ENCODE measurements at places on chromosomes 4 and X.

DNA sequence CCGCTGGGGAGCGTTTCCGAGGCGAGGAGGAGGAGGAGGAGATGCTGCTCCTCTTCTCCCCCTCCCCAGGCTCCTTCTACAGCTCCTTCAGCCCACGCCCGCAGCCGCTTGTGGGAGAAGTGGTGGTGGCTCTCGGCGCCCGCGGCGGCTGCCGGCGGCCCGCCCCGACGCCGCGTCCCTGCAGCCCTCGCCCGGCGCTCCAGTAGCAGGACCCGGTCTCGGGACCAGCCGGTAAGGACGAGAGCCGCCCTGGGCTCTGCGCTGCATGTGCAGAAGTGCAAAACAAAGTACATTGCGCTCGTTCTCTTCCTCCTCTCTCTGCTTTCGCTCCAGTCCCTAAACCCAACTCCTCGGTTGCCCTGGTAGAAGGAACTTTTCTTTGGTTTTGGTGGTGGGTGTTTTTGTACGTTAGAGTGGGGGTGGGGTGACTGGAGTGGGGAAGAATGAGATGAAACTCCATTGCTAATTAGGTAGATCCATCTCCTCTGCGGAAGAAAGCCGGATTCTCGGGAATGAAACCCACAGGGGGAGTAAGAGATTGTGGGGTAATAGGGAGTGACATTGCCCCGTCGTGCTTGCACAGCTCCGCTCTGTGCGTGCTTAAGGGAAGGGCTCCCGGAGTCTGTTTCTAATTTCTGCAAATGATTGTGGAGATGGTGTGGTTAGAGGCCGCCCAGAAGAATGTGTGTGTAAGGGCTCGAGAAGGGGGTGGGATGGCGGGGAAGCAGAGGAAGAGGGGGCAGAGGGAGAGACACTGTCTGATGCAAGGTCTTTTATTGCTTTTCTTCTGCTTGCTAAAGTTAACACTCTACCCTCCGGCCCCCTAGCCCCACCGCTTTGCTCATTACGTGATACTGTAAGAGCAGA, 677 bp downstream of the PTPN13 start:
- DNase-seq: peak; percentile 65

GRCh38 chr4:3397128-3397527, 44.6 kb upstream of the HGFAC start:
- no peak for DNase-seq

DNA sequence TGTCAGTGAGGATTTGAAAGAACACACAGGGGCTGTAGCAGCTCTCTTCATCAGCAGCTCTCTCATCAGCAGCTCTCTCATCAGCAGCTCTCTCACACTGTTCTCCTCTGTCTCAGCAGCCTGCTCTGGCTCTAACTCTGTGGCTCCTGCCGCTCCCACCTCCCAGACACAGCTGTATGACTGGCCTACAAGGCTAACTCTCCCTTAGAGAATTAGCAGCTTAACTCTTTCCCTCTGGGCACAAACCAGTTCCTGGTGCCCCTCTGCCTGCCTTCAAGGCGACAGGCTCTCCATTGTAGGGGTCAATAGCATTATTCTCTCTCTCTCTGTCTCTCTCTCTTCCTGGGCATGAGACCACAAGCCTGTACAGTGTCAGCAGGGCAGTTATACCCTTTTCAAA, 385.6 kb upstream of the PCDH10 start:
- no peak for DNase-seq

GRCh38 chr4:109052821-109053220, 249.6 kb downstream of the COL25A1 start:
- DNase-seq: no peak

GRCh38 chr4:120158841-120159463, 92.3 kb upstream of the MAD2L1 start:
- no peak for DNase-seq

DNA sequence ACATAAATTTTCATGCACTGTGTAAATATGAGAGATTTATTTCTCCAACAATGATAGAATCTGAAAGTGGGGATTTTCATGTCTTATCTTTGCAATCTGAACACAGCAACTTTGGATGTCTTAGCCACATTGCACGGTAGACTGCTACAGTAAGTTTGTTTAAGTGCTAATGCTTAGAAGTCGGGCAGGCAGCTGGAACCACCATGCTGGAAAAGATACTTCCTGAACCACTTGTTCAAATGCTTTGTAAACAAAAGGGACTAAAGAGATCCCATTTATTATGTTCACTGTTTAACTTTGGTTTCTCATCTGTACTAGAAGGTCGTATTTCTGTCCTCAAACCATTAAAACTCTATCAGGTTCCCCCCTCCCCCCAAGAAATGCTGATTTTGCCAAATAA, 555.9 kb upstream of the DIPK2B start:
- DNase-seq: no peak

GRCh38 chr4:114209584-114209983, 230.1 kb upstream of the ARSJ start:
- DNase-seq: no peak

GRCh38 chr4:158656439-158656838, 15.2 kb downstream of the C4orf46 start:
- no peak for DNase-seq

GRCh38 chr4:141899541-141899940, 263.2 kb downstream of the IL15 start:
- DNase-seq: no peak

DNA sequence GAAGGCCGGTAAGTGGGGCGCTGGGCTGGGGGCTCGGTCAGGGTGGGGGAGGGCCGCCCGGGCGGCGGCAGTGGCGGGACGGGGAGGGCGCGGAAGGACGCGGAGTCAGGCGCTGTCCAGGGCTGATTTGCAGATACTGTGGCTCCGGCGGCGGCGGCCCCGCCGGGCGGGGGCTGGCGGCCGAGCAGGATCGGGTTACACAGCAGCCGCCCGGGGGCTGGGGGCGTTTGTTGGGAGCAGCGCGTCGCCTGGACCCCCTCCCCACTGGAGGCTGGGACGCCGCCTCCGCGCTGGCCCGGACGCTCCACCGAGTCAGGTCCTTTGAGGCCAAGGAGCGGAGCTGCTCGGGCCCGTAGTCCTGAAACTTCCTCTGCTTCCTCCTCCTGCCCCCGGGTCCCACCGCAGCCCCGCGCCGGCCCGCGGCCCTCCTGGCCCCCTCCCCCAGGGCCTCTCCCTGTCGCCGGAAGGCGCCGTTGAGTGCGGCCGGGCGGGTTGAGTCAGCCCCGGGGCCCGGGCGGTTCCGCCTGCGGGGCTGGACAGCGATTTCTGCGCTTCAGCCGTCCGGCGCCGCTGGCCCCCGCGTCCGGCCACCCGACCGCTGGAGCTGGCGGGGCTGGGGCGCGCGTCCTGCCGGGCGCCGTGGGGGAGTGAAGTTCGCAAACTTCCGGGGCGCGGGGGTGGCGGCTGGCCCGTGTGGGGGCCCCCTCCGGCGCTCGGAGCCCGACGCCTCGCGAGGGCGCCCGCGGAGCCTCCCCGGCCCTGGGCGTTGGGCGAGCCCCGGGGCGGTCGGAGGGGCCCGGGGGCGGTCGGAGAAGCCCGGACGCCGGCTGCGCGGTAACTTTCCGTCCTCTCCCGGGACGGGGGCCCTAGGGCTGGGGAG, 746 bp downstream of the REST start:
- DNase-seq: peak; percentile 55

GRCh38 chr4:170623899-170624298, 534.1 kb upstream of the AADAT start:
- peak; percentile 1 for DNase-seq

GRCh38 chrX:68843992-68844391, 15.2 kb downstream of the EFNB1 start:
- peak; percentile 34 for DNase-seq

- no peak for DNase-seq
Measured at GRCh38 chrX:1239681-1240142, 27.3 kb upstream of the CRLF2 start.

DNA sequence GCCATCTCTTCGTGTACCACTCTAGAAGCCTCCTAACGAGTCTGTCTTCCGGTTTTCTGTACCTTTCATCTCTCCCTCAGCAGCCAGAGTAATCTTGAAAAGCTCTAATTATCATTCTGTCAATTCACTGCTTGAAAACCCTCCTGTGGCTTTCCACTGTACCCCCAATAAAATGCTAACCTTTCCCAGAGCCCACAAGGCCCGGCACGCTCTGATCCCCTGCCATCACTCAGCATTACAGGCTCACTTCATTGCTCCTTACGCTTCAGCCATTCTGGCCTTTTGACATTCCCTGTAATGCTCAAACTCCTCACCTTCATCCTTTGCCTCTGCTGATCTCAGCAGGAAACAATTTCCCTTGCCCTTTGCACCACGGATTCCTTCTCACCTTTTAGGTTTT, 112.9 kb downstream of the ARHGAP10 start:
- DNase-seq: no peak

DNA sequence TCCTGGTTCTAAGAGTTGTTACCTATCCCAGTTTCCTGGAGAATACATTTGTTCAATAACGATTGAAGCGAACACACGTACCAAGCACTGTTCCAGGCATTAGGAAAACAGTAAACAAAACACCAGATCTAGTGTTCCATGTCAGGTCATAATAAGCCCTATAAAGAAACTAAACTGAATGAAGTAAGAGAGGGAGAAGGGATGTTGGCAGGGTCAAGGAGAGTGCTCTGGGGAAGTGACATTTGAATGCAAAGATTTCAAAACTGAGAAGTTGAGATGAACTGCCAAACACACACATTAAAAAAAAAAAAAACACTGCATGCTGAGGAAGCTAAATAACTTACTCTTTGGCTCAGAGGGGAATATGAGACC, 14.4 kb upstream of the ENAM start:
- no peak for DNase-seq

GRCh38 chr4:87220094-87220822, at the start of gene KLHL8:
TSS of gene KLHL8 (minus strand) at chr4:87220618. CDS start at chr4:87195539, 25,079 bp downstream.
- DNase-seq: peak; percentile 76

GRCh38 chr4:81604683-81605218, 133.0 kb upstream of the RASGEF1B start:
- no peak for DNase-seq

DNA sequence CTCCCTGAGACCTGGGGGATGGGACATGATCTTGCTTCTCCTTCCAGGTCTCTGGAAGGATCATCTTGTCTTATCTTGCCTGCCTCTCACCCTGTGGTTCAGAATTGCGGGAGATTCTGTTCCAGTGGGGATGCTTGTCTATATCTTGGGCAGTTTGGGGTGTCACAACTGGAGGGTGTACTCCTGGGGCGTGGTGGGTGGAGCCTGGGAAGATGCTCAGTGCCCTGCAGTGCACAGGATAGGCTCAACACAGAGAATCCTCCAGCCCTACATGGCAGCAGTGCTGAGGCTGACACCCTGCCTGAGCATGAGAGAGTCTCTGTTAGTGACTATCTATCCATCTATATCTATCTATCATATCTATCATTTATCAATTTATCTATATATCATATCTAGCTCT, 7.7 kb downstream of the P2RY8 start:
- no peak for DNase-seq

DNA sequence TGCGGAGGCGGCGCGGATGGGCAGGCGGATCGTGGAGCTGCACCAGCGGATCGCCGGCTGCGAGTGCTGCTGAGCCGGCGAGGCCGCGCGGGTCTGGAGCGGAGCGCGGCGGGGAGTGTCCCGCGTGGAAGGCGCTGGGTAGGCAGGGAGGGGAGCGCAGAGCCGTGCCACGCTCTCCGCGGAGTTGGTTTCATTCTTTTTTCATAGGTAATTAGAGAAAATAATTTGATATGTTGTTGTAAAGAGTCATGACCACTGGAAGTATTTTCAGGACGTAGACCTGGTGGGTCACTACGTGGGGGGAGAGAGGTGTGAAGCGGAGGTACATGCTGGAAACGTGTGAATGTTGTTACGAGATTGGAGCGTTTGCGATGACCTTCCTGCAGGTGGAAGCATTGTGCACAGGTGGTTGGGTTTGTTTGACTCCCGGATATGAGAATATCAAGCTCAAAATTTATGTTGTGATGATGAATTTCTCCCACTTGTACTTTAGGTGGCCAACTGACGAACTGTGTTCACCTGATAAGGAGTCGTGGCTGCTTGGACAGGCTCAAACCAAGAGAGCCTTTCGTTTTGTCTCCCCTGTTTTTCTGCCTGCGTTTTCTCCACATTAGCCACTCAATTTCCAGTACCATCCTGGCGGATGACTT, 19.1 kb upstream of the S100P start:
- DNase-seq: peak; percentile 73

DNA sequence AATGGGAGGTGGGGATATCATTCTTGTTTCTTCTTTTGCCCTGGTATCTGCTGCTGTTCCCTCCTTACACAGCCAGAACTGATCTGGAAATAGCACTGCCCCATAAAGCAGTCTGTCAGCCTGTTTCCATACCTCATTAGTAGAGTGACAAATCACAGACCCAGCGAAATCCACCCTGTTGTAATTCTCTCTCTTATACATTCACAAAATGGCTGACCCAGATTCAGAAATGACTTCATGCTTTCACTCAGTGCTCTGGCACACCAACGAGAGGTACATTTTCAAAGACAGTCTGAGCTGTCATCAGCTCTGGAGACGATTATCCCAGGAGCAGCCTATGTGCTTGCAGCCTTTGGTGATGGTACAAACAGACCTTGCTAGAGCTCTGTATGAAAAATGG, 164.6 kb downstream of the AFF2 start:
- DNase-seq: no peak

- no peak for DNase-seq
Measured at GRCh38 chr4:102732678-102733077, 28.1 kb downstream of the MANBA start.

GRCh38 chr4:16745009-16745635, 153.3 kb downstream of the LDB2 start:
- DNase-seq: no peak

- DNase-seq: no peak
Measured at GRCh38 chrX:118493016-118493415, 2.6 kb upstream of the DOCK11 start.

DNA sequence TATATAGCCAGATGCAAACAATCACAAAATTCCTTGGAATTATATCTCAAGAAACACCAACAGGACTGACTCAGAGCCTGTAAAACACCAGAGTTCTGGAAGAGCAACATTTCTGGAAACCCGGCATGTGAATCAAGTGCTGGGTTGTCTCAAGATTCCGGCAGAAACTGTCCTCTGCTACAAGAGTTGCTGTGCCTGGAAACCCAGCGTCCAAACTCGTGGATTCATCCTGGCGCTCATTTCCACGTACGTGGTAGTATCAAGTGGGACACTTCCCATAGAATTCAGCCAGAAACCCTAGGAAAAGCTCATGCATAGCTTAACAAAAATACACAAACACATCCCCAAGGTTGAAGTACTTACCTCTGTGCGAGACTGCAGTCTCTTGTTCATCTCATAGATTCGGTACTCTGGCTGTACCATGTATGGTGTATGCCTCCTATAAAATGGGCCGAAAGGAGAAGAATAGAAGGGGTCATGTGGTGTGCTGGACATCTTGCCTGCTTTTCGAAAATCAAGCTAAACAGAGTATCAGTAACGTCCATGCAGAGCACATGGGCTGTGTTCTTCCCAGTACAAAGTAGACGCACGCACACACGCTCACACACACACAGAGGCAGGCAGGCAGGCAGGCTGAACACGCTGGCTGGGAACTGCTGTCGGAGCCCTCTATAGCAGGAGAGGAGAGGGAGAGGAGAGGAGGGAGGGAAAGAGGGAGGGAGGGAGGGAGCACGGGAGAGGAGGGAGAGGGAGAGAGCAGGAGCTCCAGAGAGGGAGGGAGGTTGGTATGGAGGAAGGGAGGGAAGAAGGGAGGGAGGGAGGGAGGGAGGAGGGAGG, at the start of gene LDB2:
LDB2 (minus strand) TSS at position 655 of the 837 bp plus-strand sequence.
- DNase-seq: no peak

GRCh38 chr4:140884431-140885058, 128.4 kb upstream of the TBC1D9 start:
- DNase-seq: peak; percentile 60

Data from SW480 (cell line).